ENCODE measurements at places on chromosomes 12 and 14.

- no peak for DNase-seq
Measured at GRCh38 chr12:43108656-43109055, 443.3 kb downstream of the ADAMTS20 start.

GRCh38 chr14:105891631-105892452 is 365.5 kb downstream of the TMEM121 start:
- no peak for DNase-seq

DNA sequence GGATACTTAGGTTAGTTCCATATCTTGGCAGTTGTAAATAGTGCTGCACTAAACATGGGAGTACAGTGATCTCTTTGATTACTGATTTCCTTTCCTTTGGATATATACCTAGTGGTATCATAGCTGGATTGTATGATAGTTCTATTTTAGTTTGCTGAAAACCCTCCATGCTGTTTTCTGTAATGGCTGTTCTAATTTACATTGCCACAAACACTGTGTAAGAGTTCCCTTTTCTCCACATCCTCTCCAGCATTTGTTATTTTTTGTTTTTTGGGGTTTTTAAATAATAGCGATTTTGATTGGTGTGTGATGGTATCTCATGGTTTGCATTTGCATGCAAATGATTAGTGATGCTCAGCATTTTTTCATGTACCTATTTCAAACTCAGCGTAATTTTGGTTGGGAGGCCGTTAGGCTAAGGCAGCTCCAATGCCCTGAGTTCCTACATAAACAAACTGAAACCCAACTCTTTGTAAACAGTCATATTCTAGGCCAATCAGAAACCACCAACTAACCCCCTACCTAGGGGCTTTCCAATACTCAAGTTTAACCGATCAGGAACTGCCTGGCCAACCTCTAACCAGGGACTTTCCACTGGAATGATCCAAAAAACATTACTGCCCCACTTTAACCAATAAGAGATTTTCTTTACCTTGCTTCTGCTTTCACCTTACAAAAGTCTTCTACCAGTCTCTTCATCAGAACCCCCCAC is 171.6 kb downstream of the FBXL14 start:
- DNase-seq: no peak

GRCh38 chr12:107306141-107306659 is 212.9 kb upstream of the CRY1 start:
- DNase-seq: no peak

DNA sequence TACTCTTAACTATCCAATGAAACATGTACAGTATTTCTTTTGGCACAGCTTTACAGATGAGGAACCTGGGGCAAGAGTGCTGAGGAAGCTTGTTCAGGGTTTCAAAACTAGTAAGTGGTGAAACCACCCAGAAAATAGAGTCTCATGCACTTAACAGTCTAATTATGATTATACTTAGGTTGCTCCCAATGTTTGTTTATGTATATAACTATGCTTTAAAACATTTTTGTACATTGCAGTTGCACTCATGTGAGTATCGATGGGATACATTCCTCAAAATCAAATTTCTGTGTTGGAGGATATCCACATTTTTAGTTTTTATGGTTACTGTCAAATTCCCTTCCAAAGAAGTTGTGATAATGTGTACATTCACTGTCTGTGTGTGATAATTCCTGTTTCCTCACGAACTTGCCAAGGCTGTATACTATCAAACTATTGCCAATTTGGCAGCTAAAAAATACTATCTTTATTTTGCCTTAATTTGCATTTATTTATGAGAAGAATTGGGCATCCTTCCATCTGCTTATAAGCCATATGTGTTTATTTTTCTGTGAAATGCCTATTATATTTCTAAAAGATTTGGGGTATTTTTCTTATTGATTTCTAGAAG is 143.9 kb upstream of the SSTR1 start:
- no peak for DNase-seq

GRCh38 chr14:69671365-69672030 is 60.1 kb downstream of the SUSD6 start:
- DNase-seq: no peak

DNA sequence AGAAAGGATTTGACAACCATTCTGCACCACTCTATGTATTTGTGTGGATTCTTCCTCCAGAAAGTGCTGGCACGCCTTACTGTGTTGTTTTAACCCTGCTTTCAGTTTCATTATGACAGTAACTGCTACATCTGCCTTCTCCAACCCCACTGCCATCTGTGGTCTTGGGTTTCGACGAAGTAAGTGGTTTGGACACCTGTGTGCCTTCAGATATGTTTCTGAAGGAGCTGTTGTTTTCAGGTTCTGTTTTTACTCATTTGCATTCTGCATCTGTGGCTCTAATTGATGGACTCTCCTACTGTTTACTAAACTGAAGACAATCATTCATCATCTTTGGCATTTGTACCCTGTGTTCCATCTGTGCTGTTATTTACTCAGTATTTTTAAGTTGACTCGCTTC is 4.1 kb downstream of the TSHR start:
- peak; percentile 66 for DNase-seq

GRCh38 chr12:53424626-53425514 is 1.2 kb downstream of the AMHR2 start:
- DNase-seq: no peak

DNA sequence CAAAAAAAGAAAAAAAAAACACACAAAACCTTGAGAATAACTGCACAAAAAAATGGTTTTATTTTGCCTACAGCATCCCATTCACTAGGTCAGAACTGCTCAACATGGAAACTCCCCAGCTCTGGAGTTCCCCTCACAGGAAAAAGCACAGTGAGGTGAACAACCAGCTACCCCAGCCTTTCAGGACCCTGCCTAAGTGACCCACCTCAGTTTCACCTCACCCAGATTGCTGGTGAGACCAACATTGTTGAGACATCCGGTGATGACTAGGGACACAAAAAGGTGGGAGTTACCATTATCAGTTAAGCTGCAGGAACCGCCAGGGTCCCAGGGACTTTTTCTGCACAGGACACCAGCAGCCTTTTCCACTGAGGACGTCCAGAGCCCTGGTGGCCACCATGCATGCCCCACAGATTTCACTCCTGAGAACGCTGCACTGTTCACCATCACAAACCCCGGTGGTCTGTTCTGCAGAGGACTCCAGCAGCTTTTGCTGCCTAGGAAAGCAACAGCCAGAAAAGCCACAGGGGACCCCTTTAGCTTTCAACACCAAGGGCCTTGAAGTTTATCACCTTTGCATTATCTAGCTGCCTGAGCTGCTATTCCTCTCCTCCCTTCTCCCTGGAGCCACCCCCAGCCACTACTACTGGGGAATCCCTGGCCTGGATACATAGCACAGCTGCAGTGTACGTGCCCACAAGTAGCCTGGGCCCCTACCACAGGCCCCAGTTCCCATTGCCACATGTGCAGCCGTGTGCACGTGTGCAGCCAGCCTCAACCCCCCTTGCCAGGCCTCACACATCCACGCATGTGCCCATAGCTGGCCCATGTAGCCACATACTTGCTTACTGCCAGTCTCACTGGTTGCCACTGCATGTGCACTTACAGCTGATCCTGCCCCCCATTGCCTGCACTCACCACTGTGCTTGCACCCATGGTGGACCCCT is 62.5 kb upstream of the FAR2 start:
- DNase-seq: no peak

- DNase-seq: peak; percentile 40
Measured at GRCh38 chr14:21070610-21071224, 613 bp downstream of the ARHGEF40 start.

DNA sequence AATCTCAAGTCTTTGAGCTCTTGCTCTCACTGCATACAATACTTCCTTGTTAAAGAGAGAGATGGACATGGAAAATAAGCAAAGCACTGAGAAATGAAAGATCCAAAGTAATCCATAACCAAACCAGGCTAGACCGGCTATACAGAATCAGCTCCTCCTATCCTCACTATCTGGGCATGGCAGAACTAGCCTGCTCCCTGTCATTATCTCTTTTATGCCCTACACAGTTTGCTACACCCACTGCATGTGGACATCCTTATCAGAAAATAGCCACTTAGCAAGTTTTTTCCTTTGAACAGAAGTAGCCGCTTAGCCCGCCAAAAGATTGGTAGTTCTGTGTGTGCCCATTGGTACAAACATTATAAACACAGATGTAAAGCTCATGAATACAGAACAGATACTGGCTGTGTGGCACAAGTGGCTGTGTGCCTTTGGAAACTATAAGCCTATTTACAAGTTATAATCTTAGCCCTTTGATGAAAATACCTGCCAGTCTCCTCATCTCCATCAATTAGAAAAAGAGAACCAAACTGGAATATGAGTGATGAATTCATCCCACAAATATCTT is 34.7 kb downstream of the SPTB start:
- DNase-seq: no peak

GRCh38 chr14:26444822-26445221 is 153.0 kb downstream of the NOVA1 start:
- no peak for DNase-seq
